ENCODE measurements at places on chromosomes 2 and 18. TPM values are rescaled to one million over a fixed set of nuclear protein-coding genes. Genes with fewer than 3 reads are reported as not detected.
A peak's percentile ranks its signal among the peaks of the same experiment; 100 is the strongest.

GRCh38 chr18:58158008-58158407, 114.0 kb downstream of the NEDD4L start:
- H3K4me3 ChIP-seq = no peak overlapping the region
- no peak overlapping the region for H3K27ac ChIP-seq
- DNase-seq = no peak
- no peaks in the 10 kb centered on the region for H3K27me3 ChIP-seq

Gene BMP10
- not detected for total RNA-seq

GRCh38 chr2:215160081-215160480, 21.7 kb upstream of the ABCA12 start:
- no peak overlapping the region for H3K27ac ChIP-seq
- H3K4me3 ChIP-seq = no peak overlapping the region

- peak; percentile 68 for DNase-seq
- H3K36me3 ChIP-seq = no peaks in the 10 kb centered on the region
- peaks cover 20% of the 10 kb centered on the region for H3K4me1 ChIP-seq
- H3K4me3 ChIP-seq = no peak overlapping the region
Observed at GRCh38 chr2:8202132-8202531, 479.7 kb upstream of the ID2 start.

GRCh38 chr2:42787424-42787787, 5.0 kb downstream of the HAAO start:
- no peak overlapping the region for H3K4me3 ChIP-seq
- no peaks in the 10 kb centered on the region for H3K4me1 ChIP-seq
- no peaks in the 10 kb centered on the region for H3K27me3 ChIP-seq
- DNase-seq = no peak
- H3K36me3 ChIP-seq = no peaks in the 10 kb centered on the region

DNA sequence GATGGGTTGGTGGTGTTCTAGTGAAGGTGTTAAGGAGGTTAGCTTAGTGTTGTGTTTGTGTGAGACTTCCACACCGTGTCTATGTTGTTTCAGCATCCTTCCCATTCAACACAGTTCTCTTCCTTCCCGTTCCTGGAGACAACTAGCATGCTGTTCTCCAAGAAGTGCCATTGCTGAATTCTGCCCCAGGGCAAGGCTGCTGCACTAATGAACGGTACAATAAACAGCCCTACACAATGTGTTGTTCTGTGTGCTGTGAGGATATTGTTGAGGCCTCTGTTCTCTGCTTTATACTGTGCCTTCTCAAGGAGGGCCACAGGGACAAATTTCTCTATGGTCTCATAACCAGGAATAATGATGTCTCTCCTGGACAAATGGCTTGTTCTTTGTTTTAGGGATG, 39.8 kb upstream of the ZEB2 start:
- H3K27me3 ChIP-seq = no peaks in the 10 kb centered on the region
- no peak for DNase-seq
- no peaks in the 10 kb centered on the region for H3K36me3 ChIP-seq
- H3K27ac ChIP-seq = no peak overlapping the region
- peaks cover 8% of the 10 kb centered on the region for H3K4me1 ChIP-seq

- H3K4me3 ChIP-seq = no peak overlapping the region
- peaks cover 74% of the 10 kb centered on the region for H3K27me3 ChIP-seq
- no peaks in the 10 kb centered on the region for H3K4me1 ChIP-seq
- H3K27ac ChIP-seq = no peak overlapping the region
- no peak for DNase-seq
Observed at GRCh38 chr2:205858881-205859441, 176.7 kb downstream of the NRP2 start.

Gene VWA3B
- total RNA-seq = not detected

DNA sequence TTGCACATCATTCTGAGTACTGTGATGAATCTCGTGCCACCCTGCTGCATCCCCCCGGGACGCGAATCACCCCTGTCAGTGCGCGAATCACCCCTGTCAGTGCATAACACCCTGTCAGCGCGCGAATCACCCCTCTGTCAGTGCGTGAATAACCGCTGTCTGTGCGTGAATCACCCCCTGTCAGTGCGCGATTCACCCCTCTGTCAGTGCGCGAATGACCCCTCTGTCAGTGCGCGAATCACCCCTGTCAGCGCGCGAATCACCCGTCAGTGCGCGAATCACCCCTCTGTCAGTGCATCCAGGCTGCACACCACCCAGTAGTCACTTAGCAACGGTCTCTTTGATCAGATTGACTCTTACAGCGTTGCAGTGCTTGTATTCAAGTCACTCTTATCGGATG, 134.4 kb upstream of the TPO start:
- H3K36me3 ChIP-seq = no peaks in the 10 kb centered on the region
- H3K4me1 ChIP-seq = no peaks in the 10 kb centered on the region
- no peak overlapping the region for H3K4me3 ChIP-seq
- peaks cover 28% of the 10 kb centered on the region for H3K27me3 ChIP-seq

- H3K4me3 ChIP-seq = no peak overlapping the region
- no peaks in the 10 kb centered on the region for H3K36me3 ChIP-seq
- DNase-seq = no peak
- H3K27me3 ChIP-seq = no peaks in the 10 kb centered on the region
- no peaks in the 10 kb centered on the region for H3K4me1 ChIP-seq
Observed at GRCh38 chr18:1488957-1489356, 584.3 kb downstream of the ADCYAP1 start.

Gene FABP1
- not detected for total RNA-seq

DNA sequence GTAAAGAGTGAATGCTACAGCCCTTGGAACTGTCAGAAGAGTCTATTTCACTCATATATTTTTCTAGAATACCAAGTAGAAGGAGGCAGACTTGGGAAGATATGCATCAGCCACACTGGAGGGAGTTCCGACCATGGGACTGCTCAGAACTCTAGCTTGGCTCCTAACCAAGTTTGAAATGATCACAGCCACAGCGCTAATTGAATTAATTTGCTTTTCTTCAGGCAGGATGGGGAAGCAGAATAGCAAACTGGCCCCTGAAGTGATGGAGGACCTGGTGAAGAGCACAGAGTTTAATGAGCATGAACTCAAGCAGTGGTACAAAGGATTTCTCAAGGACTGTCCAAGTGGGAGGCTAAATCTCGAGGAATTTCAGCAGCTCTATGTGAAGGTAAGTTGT, 51.4 kb downstream of the VSNL1 start:
- no peak overlapping the region for H3K4me3 ChIP-seq
- DNase-seq = no peak
- H3K27me3 ChIP-seq = no peaks in the 10 kb centered on the region
- H3K27ac ChIP-seq = no peak overlapping the region
- H3K4me1 ChIP-seq = peaks cover 17% of the 10 kb centered on the region
- H3K36me3 ChIP-seq = no peaks in the 10 kb centered on the region

GRCh38 chr2:161165811-161166210, 5.6 kb downstream of the TANK start:
- no peak for DNase-seq
- peaks cover 22% of the 10 kb centered on the region for H3K36me3 ChIP-seq
- no peak overlapping the region for H3K27ac ChIP-seq
- no peak overlapping the region for H3K4me3 ChIP-seq
- H3K27me3 ChIP-seq = no peaks in the 10 kb centered on the region
- peaks cover 20% of the 10 kb centered on the region for H3K4me1 ChIP-seq

- peaks cover 8% of the 10 kb centered on the region for H3K4me1 ChIP-seq
- H3K27me3 ChIP-seq = peaks cover 10% of the 10 kb centered on the region
- peak; percentile 24 for DNase-seq
Observed at GRCh38 chr18:79856119-79857007, 58.6 kb downstream of the KCNG2 start.

DNA sequence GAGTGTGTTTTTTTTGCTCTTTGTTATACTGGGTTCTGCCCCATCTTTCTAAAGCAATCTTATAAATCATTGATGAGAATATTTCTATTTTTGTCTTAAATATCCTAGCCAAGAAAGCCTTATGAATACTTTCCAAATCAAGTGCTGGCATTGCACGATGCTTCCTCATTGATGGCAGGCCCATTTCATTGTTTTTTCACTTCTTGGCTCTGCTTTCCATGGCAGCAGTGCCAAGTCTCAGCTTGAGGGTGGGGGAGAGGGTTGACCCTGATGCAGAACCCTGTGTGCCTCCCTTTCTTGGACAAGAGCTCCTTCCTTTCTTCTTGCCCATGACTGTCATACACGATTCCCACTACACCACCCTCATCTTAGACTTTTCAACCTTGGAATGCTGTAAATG, 16.7 kb upstream of the CELF4 start:
- H3K27ac ChIP-seq = no peak overlapping the region
- no peak overlapping the region for H3K4me3 ChIP-seq
- H3K36me3 ChIP-seq = no peaks in the 10 kb centered on the region
- no peak for DNase-seq
- H3K4me1 ChIP-seq = no peaks in the 10 kb centered on the region

- H3K27ac ChIP-seq = no peak overlapping the region
- H3K4me3 ChIP-seq = no peak overlapping the region
- no peaks in the 10 kb centered on the region for H3K27me3 ChIP-seq
Observed at GRCh38 chr2:34747643-34748042, 1148.5 kb upstream of the FAM98A start.

GRCh38 chr2:190679813-190680591, 31.1 kb downstream of the NAB1 start:
- no peaks in the 10 kb centered on the region for H3K36me3 ChIP-seq
- H3K27me3 ChIP-seq = no peaks in the 10 kb centered on the region
- H3K4me1 ChIP-seq = peaks cover 8% of the 10 kb centered on the region
- peak; percentile 41 for DNase-seq

Gene HOXD3
- total RNA-seq = 3.0 TPM

DNA sequence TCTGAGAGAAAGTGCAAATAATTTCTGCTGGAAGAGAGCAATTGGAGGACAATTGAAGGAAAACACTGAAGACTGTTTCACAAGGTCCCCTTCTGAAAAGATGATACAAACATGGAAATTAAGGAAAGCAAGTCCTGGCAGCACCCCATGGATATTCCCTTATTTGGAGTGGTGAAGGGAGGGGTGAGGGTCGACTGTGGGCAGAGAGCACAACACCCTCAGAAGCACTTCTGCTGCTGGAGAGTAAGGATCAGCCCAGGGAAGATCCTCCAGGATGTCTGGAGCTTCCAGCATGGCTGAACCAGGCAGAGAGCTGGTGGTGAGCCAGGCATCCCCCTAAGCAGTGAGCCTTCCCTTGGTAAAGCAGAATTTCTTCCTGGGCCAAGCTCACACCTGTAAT, 54.7 kb downstream of the LINC00305 start:
- H3K4me3 ChIP-seq = no peak overlapping the region
- H3K27me3 ChIP-seq = peaks cover 6% of the 10 kb centered on the region
- no peak overlapping the region for H3K27ac ChIP-seq
- H3K36me3 ChIP-seq = no peaks in the 10 kb centered on the region
- no peak for DNase-seq

- H3K36me3 ChIP-seq = no peaks in the 10 kb centered on the region
- no peaks in the 10 kb centered on the region for H3K4me1 ChIP-seq
- DNase-seq = no peak
- H3K27ac ChIP-seq = no peak overlapping the region
- no peaks in the 10 kb centered on the region for H3K27me3 ChIP-seq
Observed at GRCh38 chr2:96438589-96438988, 66.6 kb downstream of the NEURL3 start.

Gene CMPK2
- total RNA-seq = 6.5 TPM

Gene GPR17
- 1.0 TPM for total RNA-seq

GRCh38 chr2:31523871-31524492, 56.8 kb downstream of the SRD5A2 start:
- H3K27me3 ChIP-seq = peaks cover 36% of the 10 kb centered on the region
- H3K36me3 ChIP-seq = no peaks in the 10 kb centered on the region
- no peaks in the 10 kb centered on the region for H3K4me1 ChIP-seq
- H3K4me3 ChIP-seq = no peak overlapping the region
- peak; percentile 86 for DNase-seq
- no peak overlapping the region for H3K27ac ChIP-seq

Gene KCNK3
- total RNA-seq = 0.04 TPM

DNA sequence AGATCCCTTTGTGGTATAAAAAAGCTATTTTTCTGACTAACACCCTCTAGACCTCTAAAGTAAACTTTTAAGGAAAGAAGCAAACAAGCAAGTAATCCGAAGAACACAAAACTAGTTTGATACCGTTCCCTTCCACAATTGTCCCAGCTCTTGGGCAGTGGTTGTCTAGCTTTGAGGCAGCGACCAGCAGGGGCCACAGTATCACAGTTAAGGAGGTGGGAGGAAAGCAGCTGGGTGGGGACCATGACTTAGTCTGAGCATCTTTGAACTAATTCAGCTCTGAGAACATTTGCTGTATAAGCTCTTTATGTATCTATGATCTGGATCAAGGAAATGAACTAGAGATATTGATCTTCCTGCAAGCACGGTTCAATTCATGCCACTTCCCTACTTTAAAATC, 51.0 kb downstream of the SF3B1 start:
- no peaks in the 10 kb centered on the region for H3K36me3 ChIP-seq
- no peak overlapping the region for H3K4me3 ChIP-seq
- no peaks in the 10 kb centered on the region for H3K27me3 ChIP-seq

DNA sequence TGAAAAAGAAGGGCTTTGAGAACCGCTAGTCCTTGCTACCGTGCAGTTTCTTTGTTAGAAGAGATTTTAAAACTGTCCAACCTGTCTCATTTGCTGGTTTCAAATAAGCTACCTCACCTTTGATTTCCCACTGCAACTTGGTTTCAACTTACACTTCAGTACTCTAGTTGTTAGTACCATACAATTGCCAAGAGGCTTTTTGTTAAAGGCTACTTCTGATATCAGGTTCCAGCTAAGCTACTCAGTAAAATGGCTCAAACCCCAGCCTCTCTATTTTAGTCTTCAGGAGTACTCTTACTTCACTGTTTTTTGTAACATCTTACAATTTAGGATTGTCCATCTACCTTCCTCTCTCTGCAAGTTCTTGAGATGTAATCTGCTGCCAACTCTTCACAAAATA, 91.6 kb downstream of the INO80D start:
- no peak overlapping the region for H3K4me3 ChIP-seq
- no peaks in the 10 kb centered on the region for H3K4me1 ChIP-seq
- no peaks in the 10 kb centered on the region for H3K36me3 ChIP-seq
- H3K27ac ChIP-seq = no peak overlapping the region
- H3K27me3 ChIP-seq = no peaks in the 10 kb centered on the region
- DNase-seq = no peak

GRCh38 chr2:152097801-152098495, 896 bp downstream of the CACNB4 start:
- H3K4me1 ChIP-seq = peaks cover 20% of the 10 kb centered on the region
- no peak overlapping the region for H3K27ac ChIP-seq
- peaks cover 77% of the 10 kb centered on the region for H3K27me3 ChIP-seq
- peak overlapping the region; percentile 62 for H3K4me3 ChIP-seq
- no peaks in the 10 kb centered on the region for H3K36me3 ChIP-seq

Gene BOLL
- not detected for total RNA-seq

DNA sequence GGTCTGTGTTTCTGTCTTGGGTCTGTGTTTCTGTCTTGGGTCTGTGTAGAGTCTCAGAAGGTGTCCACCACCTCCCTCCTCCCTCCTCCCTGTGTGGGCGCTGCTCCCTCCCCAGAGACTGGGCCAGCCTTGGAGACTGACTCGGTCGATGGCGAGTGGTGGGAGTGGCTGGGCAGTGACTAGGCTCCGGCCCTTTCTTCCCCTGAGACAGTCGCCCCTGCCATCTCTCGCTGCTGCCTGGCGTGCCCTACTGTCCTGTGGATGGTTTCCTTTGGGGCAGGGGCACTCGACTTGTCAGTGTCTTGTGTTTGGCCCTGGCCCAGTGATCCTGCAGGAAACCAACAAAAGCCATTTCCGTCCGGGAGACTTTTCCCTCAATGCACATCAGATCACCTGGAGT, 215.8 kb downstream of the NDUFA10 start:
- no peaks in the 10 kb centered on the region for H3K4me1 ChIP-seq
- DNase-seq = no peak
- H3K27me3 ChIP-seq = peaks cover 60% of the 10 kb centered on the region
- H3K4me3 ChIP-seq = no peak overlapping the region
